Prostate gland (tissue), 2 donors: ENCODE measurements at places on chromosomes 3 and 15.

DNA sequence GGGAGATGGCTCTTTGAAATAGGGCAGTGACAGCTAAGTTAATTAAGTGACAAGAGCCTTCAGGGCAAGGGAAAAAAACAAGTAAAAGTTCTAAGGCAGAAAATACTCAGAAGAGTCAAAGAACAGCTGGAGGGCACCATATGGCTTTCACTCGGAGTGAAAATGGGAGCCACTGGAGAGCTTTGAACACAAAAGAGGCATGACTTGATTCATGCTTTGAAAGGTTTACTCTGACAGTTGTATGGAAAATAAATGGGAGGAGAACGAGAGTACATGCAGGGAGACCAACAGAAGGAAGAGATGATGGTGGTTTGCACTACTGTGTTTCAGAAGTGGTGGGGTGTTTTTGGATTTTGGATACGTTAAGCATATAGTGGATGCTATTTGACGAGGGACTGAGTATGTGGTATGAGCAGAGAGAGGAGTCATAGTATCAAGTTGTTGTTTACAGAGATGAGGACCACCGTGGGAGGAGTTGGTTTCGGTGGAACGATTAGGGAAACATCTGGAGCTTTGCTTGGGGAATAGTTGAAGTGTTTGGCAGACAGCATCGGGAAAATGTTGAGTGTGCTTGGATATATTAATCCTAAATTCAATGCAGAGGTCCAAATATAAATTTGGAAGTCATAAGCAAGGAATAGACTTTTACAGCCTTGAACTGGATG, 411.5 kb downstream of the GABRG3 start:
- no peak for DNase-seq

GRCh38 chr3:194425399-194425798, 26.3 kb upstream of the GP5 start:
- DNase-seq, result no peak

- DNase-seq, result no peak
Observed at GRCh38 chr15:99257107-99257750, 5.9 kb downstream of the LRRC28 start.

DNA sequence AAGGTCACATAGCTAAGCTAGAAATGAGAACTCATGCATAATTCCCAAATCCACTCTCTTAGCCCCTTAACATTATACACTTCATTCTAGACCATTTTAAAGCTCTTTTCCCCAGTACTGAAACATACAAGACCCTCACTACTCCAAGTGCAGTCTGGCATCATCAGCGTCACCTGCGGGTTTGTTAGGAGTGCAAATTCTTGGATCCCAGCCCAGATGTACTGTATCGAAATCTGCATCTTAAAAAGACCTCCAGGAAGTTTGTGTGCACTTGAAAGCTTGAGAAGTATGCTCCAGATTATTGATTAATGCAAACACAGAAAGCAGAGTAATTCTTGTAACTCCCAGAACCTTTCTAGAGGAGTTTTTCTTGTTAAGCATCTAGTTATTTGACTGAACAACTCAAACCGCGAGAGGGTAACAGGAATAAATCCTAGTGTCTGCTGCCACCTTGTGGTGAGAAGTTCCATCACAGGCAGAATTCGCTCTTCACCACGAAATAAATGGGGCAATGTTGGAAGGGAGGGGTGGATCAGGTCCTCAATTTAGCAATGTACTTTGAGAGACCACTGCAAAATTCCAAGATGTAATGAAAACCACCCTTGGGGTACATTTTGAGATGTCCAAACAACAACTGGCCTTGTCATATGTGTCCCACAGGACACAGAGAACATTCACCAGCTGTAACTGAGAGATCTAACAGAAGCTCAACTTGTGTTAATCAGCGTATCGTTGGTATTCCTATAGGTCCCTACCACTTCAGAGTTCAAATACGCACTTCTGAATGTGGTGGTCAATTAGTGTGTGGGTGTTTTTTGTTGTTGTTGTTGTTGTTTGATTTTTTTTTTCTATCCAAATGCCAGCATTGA, 583 bp upstream of the C3orf49 start:
- peak; percentile 61 for DNase-seq

GRCh38 chr3:109355625-109356441, 18.5 kb upstream of the DPPA4 start:
- DNase-seq, result no peak

DNA sequence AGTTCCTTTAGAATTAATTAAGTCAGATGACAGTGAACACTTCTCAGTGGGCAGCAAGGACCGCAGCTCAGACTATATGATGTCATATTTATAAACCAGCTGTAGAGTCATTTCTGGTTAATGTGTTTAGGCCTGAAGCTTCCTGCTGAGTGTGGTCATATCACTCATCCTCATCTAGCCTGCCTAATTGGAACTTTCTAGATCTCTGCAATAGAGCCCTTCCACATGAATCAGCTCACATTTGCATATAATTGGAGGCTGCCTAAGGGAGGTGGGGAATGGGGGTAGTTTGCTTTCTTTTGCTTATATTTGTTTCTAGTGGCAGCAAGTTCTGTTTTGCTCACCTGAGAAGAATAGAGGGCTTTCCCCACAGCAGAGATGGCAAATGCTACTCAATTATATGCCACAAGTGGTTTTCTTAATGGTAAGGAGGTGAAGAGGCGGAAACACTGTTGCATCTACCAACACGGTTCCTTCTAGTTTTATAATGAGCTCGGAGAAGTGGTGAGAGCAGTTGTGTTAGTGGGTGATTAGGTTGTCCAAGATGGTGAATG, 148.1 kb downstream of the KLHL25 start:
- no peak for DNase-seq

GRCh38 chr3:54817628-54818027, 110.2 kb downstream of the LRTM1 start:
- DNase-seq, result no peak

- no peak for DNase-seq
Observed at GRCh38 chr15:72907733-72908132, 124.2 kb upstream of the ADPGK start.

DNA sequence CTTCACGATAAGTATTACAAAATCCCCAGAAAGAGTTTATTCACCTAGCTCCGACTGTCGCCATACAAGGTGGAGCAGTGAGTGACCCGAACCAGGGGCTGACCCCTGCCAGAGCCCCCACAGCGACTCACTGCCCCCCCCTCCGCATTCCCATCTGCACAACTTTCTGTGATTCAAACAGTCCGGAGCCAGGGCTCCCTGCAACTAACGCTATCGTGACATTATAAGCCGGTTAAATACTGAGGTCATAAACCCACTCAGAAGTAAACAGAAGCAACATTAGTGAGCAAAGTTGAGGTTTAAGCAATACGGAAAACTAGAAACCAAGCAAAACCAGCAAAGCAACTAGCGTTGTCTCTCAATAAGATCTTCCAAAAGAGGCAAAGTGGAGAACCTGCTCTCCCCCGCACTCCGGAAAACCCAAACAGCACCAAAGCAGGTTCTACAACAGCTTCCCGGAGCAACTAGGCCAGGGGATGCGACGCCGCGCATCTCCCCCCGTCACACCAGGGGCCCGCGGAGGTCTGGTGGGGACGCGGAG, 642 bp downstream of the SCAP start:
- no peak for DNase-seq

- no peak for DNase-seq
Observed at GRCh38 chr3:12483410-12483809, 870 bp upstream of the TSEN2 start.

- DNase-seq, result peak; percentile 65
Observed at GRCh38 chr15:60945196-60945595, 283.9 kb downstream of the RORA start.

GRCh38 chr3:13142552-13143380, 69.5 kb upstream of the IQSEC1 start:
- DNase-seq, result no peak

- DNase-seq, result no peak
Observed at GRCh38 chr3:124519591-124520194, 210.6 kb upstream of the UMPS start.

- DNase-seq, result no peak
Observed at GRCh38 chr3:77541203-77541922, 501.5 kb downstream of the ROBO2 start.

- no peak for DNase-seq
Observed at GRCh38 chr3:9022305-9023225, 59.3 kb upstream of the RAD18 start.

- no peak for DNase-seq
Observed at GRCh38 chr3:158339638-158340037, 229.7 kb downstream of the RSRC1 start.

- no peak for DNase-seq
Observed at GRCh38 chr15:33874156-33874555, 94.1 kb upstream of the CHRM5 start.

GRCh38 chr15:63504247-63504978, at the start of gene USP3:
Gene USP3, plus strand, starts transcription at chr15:63504593. Its CDS starts 147 bp downstream, at chr15:63504740.
- peak; percentile 93 for DNase-seq

GRCh38 chr3:17423786-17424536, 318.5 kb downstream of the TBC1D5 start:
- DNase-seq, result no peak

- no peak for DNase-seq
Observed at GRCh38 chr15:85751291-85752123, 43.2 kb downstream of the KLHL25 start.

- peak; percentile 33 for DNase-seq
Observed at GRCh38 chr3:171459137-171459941, 866 bp downstream of the TNIK start.

GRCh38 chr3:136305879-136306278, 55.7 kb downstream of the PCCB start:
- no peak for DNase-seq

GRCh38 chr3:124730941-124731297, 667 bp downstream of the UMPS start:
- no peak for DNase-seq

- DNase-seq, result no peak
Observed at GRCh38 chr15:52183562-52184173, 7.5 kb downstream of the GNB5 start.

DNA sequence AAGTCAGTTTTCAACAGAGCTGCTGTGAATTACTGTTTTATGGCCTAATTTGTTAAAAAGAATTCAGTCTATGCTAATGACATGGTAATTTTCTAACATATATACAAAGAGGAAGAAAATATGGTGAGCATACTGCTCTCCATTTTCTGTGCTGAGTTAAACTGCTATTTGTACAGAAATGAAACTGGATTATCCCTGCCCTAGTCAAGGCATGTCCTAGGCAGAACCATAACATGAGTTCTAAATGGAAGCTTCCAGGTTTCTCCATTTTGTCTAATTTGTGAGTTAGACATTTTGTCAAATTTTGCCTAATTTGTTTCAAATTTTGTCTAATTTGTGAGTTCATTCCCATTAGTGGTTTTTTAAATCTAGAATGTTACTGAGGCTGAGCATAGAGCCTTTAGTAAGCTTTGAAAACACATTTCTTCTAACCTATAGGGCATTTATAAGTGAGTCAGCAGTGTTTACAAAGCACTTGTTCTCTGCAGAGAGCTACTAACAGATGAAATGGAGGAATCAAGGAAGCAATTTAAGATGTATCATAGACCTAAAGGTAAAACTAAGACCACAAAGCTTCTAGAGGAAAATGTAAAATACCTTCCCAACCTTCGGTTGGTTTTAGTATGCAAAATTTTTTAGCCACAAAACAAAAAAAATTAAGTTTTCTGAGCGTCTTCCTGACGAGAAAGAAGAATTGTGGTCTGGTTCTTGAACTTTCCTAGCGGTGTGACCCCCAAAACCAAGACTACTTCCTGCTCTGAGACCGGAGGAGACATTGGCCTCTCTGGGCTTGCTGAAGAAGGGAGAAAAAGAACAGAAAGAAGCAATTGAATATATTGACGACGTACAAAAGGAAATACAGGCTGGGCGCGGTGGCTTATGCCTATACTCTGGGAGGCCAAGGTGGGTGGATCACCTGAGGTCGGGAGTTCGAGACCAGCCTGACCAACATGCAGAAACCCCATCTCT, 9.8 kb downstream of the P2RY14 start:
- no peak for DNase-seq
